ENCODE measurements at places on chromosomes 2 and 18.

- DNase-seq: no peak
These were observed 111.8 kb upstream of the SLC35G4 start for GRCh38 chr18:11497585-11497984.

- DNase-seq: no peak
These were observed 3.7 kb downstream of the ADNP2 start for GRCh38 chr18:80112624-80113248.

DNA sequence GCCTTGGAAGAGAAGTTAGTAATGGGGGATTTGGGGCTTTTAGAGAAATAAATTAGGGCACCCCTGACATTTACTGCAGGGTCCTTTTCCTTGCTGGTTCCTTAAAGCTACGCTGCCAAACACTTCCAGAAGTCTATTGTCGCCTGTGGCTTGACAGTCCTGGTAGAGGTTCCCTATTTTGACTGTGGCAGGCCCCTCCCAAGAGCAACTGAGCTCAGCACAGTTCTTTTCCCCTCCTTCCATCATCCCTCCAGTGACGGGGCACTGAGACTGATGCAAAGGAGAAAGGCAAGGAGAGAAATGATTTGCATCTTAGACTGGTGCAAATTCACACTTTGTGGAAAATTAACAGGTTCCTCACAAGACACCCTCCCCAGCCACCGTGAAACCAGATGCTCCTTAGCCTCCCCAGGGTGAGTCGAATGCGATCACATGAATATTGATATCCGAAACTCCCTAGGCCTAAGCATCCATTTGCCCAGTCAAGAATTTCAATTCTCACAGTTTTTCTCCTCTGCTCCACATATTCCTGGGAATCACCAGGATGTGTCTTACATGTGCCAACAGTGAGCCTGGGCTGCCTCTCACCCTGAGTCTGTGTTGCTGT, 45.4 kb downstream of the RABL2A start:
- DNase-seq: no peak

- no peak for DNase-seq
These were observed 81.7 kb downstream of the MGAT5 start for GRCh38 chr2:134335601-134336000.

GRCh38 chr2:105877945-105878344, 133.2 kb downstream of the NCK2 start:
- DNase-seq: no peak

GRCh38 chr2:42996528-42996927, 204.1 kb upstream of the HAAO start:
- DNase-seq: no peak

DNA sequence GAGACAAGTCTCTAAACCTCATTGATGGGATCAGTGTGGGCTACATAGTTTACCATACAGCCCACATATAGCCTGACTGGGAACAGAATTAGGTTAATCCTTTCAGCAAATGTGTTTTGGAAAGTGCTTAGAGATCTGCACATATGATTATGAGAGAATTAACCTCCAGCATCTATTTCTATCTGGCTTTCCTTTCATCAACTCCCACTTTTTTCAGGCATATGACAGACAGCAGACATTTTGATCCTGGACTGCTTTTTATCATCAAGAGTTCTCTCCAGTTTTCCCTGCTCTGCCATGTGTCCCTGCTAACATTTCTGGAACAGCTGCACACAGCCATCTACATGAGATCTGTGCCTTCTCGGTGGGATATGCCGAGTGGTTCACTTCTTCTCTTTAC, 139.5 kb upstream of the LRP1B start:
- DNase-seq: no peak

- DNase-seq: no peak
These were observed 100.0 kb upstream of the HDAC4 start for GRCh38 chr2:239500574-239501550.

GRCh38 chr18:31577195-31577594, 14.5 kb upstream of the TTR start:
- no peak for DNase-seq

DNA sequence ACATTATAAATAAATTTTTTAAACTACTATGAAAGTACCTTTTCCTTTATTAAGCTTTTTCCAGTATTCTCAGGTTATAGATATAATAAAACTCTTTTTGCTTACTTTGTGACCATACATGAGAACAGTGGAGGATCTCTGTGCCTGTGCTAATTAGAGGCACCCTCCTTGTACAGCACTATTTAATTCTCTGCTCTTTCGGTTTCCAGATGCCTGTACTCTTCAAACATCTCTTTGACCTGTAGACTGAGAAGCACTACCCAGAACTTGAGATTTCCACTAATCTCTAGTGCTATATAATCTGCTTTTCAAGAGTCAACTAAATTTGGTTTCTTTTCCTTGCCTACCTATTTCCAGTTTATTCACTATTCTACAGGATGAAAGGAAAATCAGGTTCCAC, 131.1 kb downstream of the GULP1 start:
- no peak for DNase-seq

GRCh38 chr2:185475914-185476313, 262.7 kb upstream of the FSIP2 start:
- DNase-seq: no peak

DNA sequence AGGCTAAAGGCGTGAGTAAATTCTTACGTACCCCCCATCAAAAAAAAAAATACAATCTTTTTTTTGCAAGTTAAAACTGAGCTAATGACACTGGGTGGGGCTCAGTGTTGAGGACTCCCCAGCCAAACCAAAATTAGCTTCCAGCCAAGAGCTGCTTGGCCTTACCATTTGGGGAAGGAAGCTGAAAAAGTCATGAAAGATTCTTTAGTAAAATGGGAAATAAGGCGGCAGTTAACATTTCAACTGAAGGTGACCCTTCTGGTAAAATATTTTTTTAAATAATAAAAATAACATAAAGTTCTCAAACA, 16.4 kb downstream of the SMAD7 start:
- DNase-seq: no peak

- no peak for DNase-seq
These were observed 5.7 kb downstream of the GFPT1 start for GRCh38 chr2:69381337-69381737.

GRCh38 chr2:23446916-23447315, 61.9 kb downstream of the KLHL29 start:
- DNase-seq: no peak

GRCh38 chr2:98769784-98770183, 38.9 kb upstream of the MGAT4A start:
- no peak for DNase-seq

- no peak for DNase-seq
These were observed 10.6 kb upstream of the C2orf74 start for GRCh38 chr2:61151436-61151835.

DNA sequence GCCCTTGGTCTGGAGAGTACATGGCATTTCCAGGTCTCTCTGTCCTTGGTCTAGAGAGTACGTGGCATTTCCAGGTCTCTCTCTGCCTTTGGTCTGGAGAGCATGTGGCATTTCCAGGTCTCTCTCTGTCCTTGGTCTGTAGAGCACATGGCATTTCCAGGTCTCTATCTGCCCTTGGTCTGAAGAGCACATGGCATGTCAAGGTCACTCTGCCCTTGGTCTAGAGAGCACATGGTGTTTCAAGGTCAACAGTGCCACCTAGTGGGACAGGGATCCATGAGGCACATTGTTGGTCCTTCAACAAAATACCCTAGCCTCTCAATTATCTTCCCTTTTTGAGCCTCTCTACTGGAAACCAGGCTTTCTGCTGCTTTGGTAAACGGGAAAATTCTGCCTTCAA, 250.2 kb downstream of the OTX1 start:
- no peak for DNase-seq

- DNase-seq: peak; percentile 67
These were observed 39.2 kb downstream of the ABCG8 start for GRCh38 chr2:43877782-43878464.

DNA sequence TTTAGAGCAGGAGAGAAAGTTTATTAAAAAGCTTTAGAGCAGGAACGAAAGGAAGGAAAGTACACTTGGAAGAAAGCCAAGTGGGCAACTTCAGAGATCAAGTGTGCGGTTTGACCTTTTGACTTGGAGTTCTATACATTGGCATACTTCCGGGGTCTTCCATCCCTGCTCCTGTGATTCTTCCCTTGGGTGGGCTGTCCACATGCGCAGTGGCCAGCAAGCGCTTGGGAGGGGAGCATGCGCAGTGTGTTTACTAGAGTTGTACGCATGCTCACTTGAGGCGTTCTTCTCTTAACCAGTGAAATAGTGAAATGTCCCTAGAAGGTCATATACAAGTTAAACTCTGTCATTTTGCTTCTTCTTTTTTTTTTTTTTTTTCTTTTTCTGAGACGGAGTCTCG, 56.9 kb upstream of the ZNF532 start:
- DNase-seq: no peak

DNA sequence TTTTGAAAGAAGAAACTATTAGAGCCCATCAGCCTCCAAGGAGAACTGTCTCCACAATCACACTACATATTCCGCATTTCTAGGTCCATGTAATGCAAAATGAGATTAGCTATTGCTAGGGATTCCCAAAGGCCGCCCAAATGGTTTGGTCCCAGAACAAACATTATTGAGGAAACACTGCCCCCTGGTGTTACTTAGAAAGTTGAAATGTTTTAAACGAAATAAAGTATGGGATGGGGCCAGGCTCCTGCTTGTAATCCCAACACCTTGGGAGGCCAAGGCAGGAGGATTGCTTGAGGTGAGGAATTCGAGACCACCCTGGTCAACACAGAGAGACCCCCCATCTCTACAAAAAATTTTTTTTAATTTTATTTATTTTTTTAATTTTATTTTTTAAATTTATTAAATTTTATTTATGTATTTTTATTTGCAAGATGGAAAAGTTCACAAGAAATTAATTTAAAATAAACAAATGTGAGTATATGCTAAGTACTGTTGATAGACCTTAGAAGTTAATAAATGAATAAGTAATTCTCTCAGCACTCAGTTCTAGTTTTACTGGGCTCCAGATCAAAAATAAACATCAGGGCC, 5.5 kb downstream of the NHEJ1 start:
- DNase-seq: peak; percentile 17

- no peak for DNase-seq
These were observed 616.7 kb upstream of the ID2 start for GRCh38 chr2:8065191-8065590.

- no peak for DNase-seq
These were observed 310.6 kb upstream of the SPRED2 start for GRCh38 chr2:65742977-65743376.

- DNase-seq: no peak
These were observed 478.4 kb downstream of the STK39 start for GRCh38 chr2:167769020-167769419.

DNA sequence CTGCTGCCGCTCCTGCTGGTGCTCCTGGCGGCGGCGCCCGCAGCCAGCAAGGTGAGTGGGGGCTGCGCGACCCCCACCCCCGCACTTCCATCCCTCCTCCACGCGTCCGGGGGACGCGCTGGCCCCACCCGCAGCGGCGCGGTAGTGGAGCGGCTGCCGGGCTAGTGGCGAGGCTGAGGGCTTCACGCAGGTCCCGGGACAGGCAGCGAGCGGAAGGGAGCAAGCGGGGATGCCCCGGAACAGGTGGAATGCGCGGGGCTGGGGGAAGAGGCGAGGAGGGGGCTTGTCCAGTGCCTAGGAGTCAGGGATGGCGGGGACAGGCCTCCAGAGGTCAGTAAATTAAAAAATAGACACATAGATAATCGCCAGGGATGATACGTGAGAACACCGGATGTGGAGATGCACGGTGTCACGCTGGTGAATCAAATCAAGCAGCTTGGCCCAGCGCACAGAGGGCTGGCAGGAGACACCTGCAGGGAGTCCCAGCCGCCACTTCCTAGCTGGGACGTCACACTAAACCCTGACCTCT, 403 bp downstream of the COL4A3 start:
- DNase-seq: peak; percentile 8

DNA sequence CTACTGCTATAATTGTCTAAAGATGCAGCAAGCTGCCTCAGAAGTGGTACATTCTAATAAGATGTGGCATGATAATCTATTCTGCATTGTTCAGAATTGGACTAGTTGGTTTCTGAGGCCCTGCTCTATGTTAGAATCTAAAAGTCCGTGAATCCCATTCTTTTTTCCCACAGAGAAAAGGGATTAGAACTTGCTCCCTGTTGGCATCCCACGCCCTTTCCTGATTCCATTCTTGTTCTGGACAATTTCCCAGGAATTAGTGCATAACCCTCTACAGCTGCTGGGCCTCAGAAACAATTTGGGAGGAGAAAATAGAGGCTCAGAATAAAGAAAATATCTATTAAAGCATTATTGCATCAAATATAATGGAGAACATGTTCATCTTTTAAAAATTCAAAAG, 282.7 kb downstream of the NRXN1 start:
- no peak for DNase-seq

GRCh38 chr2:46114996-46115395, 182.2 kb upstream of the EPAS1 start:
- no peak for DNase-seq
